ENCODE measurements at places on chromosomes 3 and 15. TPM values are rescaled to one million over a fixed set of nuclear protein-coding genes. Genes with fewer than 3 reads are reported as not detected.

The STAB1 gene
- 195 TPM for total RNA-seq

The FBXL2 gene
- total RNA-seq: 1.9 TPM

The FGF12 gene
- total RNA-seq: 291 TPM

The MB21D2 gene
- 4.1 TPM for total RNA-seq

The SLC12A1 gene
- not detected for total RNA-seq

The FEZF2 gene
- not detected for total RNA-seq

The CNTN4 gene
- 3.7 TPM for total RNA-seq

The ANKRD63 gene
- total RNA-seq: not detected

The SLC2A2 gene
- total RNA-seq: not detected

DNA sequence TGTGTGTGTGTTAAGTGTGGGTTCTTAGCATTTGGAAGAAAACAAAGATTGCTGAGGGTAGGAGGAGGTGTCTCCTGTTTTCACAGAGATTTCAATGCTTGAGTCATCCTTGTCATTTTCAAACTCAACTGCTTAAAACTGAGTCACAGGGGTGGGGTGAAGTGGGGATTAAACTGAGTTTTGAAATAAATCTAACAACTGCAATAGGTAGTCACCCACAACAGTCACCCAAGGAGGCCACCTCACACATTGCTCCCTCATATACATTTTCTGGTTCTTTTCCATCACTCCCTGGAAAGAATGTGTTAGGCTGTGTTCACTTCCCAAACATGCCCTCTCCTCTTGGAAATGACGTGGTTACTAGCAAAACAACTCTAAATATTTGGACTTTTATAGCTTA, 187.7 kb upstream of the CMC1 start:
- no peak for DNase-seq

DNA sequence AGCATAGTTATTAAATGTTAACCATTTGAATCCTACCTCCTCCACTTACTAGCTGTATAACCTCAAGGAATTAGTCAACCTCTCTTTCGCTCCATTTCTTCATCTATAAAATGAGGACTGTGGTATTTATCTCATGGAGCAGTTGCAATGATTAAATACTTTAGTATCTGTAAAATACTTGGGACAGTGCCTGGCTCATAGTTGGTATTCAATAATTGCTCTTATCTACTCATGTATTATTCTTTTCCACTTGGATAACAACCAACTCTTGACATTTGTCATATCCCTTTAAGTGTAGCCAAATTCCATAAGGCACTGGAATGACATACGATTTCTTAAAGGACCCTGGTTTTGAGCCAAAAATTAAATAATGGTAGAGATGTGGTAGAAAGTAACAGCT, 72.0 kb downstream of the FSIP1 start:
- DNase-seq: no peak

- no peak for DNase-seq
These were observed 238.2 kb downstream of the GREM1 start for GRCh38 chr15:32956006-32956405.

DNA sequence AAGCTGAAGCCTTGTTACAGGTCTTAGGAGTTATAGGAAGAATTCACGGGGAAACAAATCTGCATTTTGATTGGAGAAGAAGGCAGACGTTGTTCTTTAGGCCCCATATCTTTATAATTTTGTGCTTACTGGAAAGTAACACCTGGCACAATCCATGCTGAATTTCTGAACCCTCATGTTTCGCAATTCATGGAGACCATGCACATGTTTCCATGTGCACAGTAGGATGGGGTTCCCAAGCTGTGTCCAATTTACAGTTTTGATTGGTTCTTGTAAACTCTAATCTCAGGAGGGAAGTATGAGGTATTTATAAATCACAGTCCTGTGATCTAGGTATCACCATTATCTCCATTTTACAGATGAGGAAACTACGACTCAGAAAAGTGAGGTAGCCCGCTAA, 7.8 kb upstream of the SCAANT1 start:
- no peak for DNase-seq

GRCh38 chr3:146187334-146187950, 26.5 kb upstream of the PLOD2 start:
- DNase-seq: no peak

- no peak for DNase-seq
These were observed 77.7 kb downstream of the ROBO1 start for GRCh38 chr3:79690072-79690471.

- no peak for DNase-seq
These were observed 162.5 kb downstream of the DPH6 start for GRCh38 chr15:35383506-35383905.

- no peak for DNase-seq
These were observed 79.7 kb downstream of the STAG1 start for GRCh38 chr3:136672457-136672856.

GRCh38 chr15:86399041-86399954, 319.6 kb downstream of the AGBL1 start:
- DNase-seq: peak; percentile 33

Data from left cardiac atrium (tissue), 4 donors.